M059J (cell line): ENCODE measurements at places on chromosomes 11 and 22. TPM values are rescaled to one million over a fixed set of nuclear protein-coding genes. Genes with fewer than 3 reads are reported as not detected.
A peak's percentile ranks its signal among the peaks of the same experiment; 100 is the strongest.

IL18 gene
- 0.64 and 1.3 TPM in 2 replicates for total RNA-seq

RAB3IL1 gene
- total RNA-seq: 0.12 and 1.4 TPM in 2 replicates

CD6 gene
- 0.10 TPM in 1 of 2 replicates, not detected in the other for total RNA-seq

- DNase-seq: no peak
These were observed 103.1 kb downstream of the PTPRJ start for GRCh38 chr11:48083421-48083820.

GRCh38 chr11:63666874-63667273 is 4.3 kb downstream of the ATL3 start:
- no peak for DNase-seq

POU2AF1 gene
- total RNA-seq: not detected in 2 replicates

DNA sequence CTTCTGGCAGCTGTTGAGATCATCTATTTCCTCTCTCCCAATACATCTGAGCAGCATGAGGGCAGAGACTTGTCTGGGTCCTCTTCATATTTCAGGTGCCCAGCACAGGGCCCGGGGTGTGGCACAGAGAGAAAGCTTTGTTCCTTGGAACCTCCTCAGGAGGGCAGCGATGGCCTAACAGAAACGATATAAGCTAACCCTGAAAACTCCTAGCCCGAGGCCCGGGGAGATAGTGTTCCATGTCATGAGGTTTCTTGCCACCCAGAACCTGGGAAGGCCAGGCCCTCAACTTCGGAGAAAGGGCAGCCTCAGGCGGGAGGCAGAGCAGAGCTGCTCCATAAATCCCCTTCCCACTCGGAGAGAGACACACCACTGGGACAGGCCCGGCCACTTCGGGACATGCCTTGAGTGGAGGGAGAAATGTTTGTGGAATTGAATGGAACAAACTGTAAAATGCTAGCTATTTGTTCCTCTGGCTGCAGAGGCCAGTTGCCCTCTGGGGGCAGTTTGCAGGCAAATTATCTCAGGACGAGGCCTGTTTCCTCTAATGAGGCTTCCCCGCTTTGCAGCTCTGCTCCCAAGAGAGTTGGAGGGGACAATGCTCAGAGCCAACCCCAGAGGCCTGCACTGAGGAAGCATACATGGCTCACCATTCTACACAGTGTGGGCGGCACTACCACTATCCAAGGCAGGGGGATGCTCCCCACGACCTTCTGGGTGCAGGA is 11.6 kb downstream of the ARRB1 start:
- no peak for DNase-seq

- peak; percentile 61 for DNase-seq
These were observed 54.0 kb downstream of the C11orf58 start for GRCh38 chr11:16792426-16792825.

DNA sequence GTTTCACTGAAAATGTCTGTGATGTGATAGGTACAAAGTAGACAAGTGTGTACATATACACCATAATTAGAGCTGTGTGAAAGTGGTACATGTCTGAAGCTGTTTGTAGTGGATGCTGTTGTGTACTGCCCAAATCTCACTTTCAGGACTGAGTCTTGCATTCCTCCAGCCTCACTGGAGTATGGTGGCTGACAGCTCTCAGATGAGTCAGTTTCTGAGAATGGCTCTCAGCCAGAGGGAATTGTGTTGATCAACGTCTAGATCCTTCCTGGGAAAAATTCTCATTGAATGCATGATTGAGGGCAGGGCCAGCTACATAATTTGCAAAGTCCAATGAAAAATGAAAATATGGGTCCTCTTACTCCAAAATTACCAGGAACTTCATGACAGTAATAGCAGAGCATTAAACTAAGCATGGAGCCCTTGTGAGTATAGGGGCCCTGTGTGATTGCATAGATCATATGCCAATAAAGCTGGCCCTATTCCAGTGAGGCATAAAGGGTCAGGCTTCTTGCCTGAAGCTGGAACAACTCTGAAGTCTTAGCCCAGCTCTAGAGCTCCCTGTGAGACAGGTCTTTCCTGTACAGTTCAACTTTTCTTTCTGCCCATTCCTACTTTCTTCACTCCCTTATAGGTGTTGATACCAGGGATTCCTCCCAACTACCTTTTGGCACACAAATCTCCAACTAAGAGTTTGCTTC is 10.8 kb upstream of the CYP2R1 start:
- peak; percentile 73 for DNase-seq

GRCh38 chr11:42315267-42315666 is 855.8 kb upstream of the LRRC4C start:
- peak; percentile 51 for DNase-seq

DNA sequence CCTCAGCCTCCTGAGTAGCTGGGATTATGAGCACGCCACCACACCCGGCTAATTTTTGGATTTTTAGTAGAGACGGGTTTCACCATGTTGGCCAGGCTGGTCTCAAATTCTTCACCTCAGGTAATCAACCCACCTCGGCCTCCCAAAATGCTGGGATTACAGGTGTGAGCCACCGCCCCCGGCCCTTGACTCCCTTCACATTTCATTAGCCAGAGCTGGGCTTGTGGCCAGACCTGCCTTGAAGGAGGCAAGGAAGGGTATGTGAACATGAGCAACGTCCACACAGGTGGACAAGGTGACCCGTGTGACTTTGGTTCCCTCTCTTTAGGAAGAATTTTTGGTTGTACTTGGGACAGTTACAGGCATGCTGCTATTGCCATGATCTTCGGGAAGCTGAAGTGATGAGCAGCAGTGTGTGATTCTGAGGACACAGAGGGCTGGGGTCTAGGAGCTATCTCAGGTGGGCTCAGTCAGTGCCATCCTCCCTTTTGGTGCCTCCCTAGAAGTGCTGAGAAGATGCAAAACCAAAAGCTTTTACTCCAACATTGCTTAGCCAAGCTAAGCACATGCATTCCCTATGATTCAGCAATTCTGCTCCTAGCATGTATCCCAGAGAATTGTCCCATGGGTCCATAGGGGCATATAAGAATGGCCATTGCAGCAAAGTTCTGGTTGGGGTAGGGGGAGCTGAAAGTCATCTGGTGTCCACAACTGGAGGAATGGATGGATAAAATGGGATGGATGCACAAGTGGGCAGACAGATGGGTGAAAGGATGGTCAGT is 6.1 kb downstream of the AP5B1 start:
- no peak for DNase-seq

- peak; percentile 62 for DNase-seq
These were observed 51.5 kb downstream of the LHFPL7 start for GRCh38 chr22:24894998-24895397.

MMP13 gene
- total RNA-seq: 96.9 and 103 TPM in 2 replicates

RFPL2 gene
- not detected in 2 replicates for total RNA-seq

- no peak for DNase-seq
These were observed at the start of gene FIBIN for GRCh38 chr11:26993965-26994457. FIBIN (plus strand) TSS chr11:26994112; CDS start chr11:26994527, 415 bp downstream.

GRCh38 chr22:41301085-41302020 is at the start of gene ZC3H7B:
ZC3H7B (plus strand) TSS chr22:41301525; CDS start chr22:41320661, 19,136 bp downstream.
- DNase-seq: peak; percentile 78

GRCh38 chr11:17478070-17478469 is 1.4 kb upstream of the ABCC8 start:
- no peak for DNase-seq

GRCh38 chr11:31240340-31240904 is 129.1 kb downstream of the DCDC1 start:
- DNase-seq: peak; percentile 53

DNA sequence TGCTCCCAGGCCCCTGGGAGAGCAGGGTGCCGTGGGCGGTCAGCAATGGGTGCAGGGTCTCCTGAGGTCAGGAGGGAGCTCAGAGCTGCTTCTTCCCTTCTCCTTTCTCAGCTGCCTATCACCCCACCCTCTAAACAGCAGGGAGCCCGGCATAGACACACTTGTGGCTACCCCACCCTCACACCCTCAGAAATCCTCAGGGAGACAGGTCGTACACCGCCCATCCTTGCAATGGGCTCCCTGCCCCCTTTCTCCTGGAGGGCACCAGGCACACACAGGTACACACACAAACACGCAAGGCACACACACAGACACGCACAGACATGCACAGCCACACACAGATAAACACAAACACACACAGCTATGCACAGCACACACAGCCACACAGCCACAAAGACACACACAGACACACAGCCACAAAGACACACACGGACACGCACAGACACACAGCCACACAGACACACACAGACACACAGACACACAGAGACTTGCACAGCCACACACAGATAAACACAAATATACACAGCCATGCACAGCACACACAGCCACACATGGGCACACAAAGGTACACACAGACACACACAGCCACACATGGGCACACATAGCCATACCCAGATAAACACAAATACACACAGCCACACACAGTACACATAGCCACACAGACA is 44.9 kb upstream of the TH start:
- DNase-seq: no peak

- DNase-seq: peak; percentile 20
These were observed 1.4 kb downstream of the SIK2 start for GRCh38 chr11:111603611-111604130.

PLAAT2 gene
- 2.8 TPM in 1 of 2 replicates, not detected in the other for total RNA-seq

DNA sequence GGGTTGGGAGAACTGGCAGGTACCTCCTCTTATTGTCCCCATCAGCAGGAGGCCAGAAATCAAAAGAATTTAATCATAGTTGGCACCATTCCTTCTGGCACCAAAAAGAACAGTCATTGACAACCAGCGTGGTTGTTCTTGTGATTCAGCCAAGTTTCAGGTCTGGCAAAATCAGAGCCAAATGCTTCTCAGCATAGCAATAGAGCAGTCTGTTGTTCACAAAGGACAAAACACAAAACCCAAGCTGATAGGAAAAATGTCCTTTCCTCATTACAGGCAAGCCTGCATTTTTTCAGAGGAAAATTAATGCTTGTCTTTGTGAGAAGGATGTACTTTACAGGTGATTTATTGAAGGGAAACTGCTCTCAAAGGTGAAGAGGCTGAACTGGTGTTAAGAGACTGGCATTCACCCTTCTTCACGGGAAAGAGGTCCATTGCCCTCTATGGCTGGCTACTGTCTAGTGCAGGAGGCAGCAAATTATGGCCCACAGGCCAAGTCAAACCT is 241.8 kb upstream of the ARHGAP42 start:
- peak; percentile 79 for DNase-seq

GRCh38 chr22:21710156-21710555 is 25.4 kb downstream of the YPEL1 start:
- DNase-seq: peak; percentile 42

- DNase-seq: no peak
These were observed 230.8 kb downstream of the CTTN start for GRCh38 chr11:70628855-70629844.

- no peak for DNase-seq
These were observed 7.7 kb downstream of the CCDC73 start for GRCh38 chr11:32786811-32787210.

- DNase-seq: peak; percentile 86
These were observed 150.7 kb downstream of the BLID start for GRCh38 chr11:121965330-121965729.

FGF4 gene
- not detected in 2 replicates for total RNA-seq

DNA sequence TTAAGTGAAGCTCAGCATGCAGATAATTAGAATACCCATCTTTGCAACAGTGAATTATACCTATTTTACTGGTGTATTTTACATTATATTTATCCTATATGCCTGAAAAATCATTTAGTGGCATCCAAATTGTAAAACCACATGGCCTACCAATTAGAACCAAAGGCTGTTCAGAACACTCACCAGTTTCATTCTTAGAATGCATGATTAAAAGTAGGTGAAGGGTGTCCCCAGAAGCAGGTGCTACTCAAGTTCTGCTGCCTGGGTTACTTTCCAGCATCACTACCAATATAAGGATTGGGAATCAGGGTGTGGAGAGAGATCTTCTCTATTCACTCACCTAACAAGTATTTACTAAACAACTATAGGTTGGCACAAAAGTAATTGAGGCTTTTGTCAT is 103.3 kb downstream of the SGSM3 start:
- no peak for DNase-seq

GRCh38 chr22:21568347-21569075 is 997 bp downstream of the UBE2L3 start:
- DNase-seq: peak; percentile 19

- DNase-seq: no peak
These were observed 774 bp upstream of the MRGPRG start for GRCh38 chr11:3219281-3219892.

DNA sequence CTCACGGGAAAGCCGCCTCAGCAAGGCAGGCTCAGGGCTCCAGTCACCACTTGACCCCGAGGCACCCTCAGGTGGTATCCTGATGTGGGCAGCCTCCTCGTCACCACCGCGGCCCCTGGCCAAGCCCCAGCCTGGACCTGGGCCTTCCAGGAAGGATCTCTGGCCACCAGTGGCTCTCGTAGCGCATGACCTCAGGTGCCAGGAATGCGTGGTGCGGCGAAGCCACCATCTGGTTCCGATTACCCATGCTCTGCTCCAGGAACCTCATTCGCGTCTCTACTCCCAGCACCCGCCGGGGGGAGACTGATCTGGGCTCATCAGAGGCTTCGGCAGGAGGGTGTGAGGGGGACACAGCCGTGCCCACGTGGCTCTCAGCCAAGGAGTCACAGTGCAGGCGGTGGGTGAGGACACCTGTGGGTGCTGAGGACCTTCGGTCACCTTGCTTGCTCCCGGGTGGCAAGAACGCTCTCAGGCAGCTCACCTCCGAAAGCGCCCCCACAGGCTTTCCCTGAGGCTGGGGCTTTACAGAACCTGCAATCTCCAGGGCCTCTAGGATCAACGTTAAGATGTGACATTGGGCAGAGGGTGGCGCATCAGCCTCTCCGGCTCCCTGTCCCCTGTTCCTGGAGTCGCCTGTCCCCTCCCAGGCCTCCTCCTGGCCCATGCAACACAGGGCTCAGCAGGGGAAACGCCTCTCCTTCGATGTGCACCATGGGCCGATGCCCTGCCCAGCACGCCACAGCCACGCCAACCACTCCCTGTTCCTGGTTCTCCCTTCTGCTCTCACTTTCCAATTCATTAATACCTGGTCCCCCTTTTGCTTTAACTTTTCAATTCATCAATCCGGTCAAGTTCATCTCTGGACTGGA is 39.0 kb downstream of the TBX1 start:
- peak; percentile 96 for DNase-seq

DNA sequence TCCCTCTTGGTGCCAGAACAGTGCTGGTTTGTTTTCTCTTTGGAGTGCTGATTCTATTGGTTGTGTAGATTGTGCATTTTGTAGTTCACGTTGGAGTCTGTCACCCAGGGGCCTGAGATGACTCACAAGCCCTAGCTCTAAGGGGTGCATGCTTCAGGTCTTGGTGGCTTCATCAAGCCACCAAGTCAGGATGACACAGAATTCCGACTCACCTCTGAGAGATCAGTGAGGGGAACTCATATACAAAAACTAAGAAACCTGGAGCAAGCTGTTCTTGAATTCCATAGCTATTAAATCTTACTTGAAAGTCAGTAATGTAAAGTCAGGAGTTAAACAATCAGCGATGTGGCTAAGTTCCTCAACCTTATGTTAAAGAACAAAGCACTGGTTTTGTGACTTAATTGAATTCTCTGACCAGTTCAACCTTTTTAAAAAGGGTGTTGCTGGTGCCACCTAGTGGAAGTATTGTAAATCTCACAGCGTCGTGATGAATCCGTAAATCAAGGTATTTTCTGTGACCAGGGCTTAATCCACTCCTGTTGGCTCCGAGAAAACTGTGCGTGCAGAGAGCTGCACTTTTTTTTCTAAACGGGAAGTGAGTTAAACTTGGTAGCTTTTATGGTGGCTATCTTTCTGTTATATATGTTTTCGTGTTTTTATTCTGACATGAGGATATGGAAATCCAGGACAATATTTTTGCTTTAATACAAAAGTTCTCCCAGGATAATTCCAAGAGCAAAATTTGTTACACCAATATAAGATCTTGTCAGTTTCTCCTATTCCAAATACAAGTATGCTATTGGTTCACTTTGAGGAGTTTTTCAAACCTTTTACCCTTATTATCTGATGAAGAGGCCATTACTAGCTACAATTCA is 14.6 kb downstream of the MMP13 start:
- peak; percentile 81 for DNase-seq

- peak; percentile 8 for DNase-seq
These were observed 27.5 kb upstream of the KRTAP5-7 start for GRCh38 chr11:71499546-71499945.

GRCh38 chr22:35192129-35192918 is 65.0 kb upstream of the HMGXB4 start:
- peak; percentile 67 for DNase-seq
